Left hindlimb (tissue), 1 donor: ENCODE measurements at places on chromosomes 2 and 18.
A peak's percentile ranks its signal among the peaks of the same experiment; 100 is the strongest.

- no peak for DNase-seq
Observed at GRCh38 chr2:109032229-109032820, 43.3 kb upstream of the EDAR start.

DNA sequence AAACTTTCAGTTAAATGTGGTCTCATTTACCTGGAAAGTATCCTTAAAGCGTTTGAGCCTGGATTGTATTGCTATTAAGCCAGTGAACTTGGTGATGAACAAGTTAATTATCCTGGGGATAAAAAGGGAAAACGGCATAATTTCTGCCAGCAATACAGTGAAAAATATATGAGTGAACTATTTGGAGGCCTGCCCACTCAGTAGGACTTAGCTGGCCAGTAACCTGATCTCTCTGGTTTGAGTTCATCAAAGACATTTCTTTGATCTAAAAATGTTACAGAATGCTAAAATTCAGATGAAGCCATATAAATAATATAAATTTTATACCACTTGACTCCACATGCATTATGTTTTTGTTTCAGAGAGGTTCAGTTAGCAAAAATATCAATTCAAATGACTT, 241.1 kb upstream of the VWC2L start:
- no peak for DNase-seq

DNA sequence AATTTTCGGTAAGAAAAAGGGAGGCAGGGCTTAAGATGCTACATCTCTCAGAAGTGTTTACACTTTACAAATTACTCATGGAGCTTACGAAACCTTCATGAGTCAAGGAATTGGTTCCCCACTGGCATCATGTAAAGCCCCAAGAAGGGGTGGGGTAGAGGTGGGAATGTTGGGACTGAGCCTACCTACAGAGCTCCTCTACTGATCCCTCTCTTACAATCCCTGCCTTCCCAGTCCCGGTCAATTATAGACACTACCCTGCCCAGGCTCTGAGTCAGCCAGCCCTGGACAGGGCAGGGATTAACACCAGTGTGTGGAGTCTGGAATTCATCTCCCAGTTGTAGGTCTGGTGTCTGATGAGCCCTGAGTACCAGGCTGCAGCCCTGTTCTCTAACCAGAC, 248.9 kb downstream of the PAX3 start:
- DNase-seq: no peak

- DNase-seq: no peak
Observed at GRCh38 chr18:9804517-9805104, 81.2 kb upstream of the TXNDC2 start.

DNA sequence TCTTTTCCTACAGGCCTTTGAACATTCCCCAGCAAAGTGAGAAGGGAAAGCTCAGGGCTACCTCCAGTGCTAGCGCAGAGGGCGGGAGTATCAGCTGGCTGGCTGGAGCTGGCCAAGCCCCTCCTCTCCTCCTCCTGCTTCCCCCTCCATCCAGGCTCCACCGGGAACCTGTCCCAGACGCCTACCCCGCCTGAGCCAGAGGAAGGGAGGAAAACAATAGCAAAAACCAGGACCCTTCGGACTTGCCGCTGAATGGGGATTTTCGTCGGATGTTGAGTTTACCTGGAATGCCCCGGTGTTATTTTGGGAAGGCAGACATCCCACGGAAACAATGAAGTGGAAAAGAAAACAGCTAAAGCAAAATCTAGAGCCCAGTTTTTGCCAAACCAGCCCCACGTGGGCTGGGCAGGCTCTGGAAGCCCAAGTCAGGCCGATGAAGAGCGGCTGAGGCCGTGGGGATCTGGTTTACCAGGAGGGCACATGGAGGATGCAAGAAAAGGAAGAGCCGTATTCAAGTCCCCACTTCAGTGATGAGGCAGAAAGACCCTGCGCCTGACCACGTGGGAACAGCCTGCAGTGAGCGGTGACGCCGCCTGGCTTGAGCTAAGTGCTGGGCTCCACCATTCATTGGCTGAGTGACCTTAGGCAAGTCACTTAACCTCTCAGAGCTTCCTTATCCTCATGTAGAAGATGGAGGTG, 100.4 kb upstream of the LCLAT1 start:
- DNase-seq: peak; percentile 79

GRCh38 chr2:188952901-188953300, 21.3 kb upstream of the COL3A1 start:
- no peak for DNase-seq

GRCh38 chr2:118312969-118313756, 224.9 kb downstream of the INSIG2 start:
- DNase-seq: no peak
